ENCODE measurements at places on chromosomes 6 and 20.

- no peak for DNase-seq
Observed at GRCh38 chr20:21867811-21868210, 162.3 kb downstream of the PAX1 start.

DNA sequence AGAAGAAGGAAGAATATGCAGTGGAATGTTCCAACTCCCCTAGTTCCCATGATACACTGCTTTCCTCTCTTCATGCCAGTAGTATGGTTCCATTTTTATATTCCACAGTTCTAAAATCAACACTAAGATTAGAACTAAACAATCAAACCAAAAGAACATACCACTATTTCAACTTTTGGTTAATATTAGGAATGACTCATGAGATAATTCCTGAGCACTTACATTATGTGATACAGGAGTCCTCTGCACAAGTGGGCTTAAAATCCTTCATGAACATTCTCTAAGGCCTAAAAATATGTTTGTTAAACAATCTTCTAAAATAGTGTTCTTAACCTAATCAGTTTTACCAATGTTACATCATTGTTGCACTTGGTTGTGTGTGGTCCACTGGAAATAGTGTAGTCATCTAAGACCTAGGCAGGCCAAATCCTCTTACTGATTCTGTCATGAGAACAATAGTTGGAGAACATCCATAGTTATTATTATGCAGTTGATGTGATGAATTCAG, 30.3 kb upstream of the RCAN2 start:
- DNase-seq: no peak

DNA sequence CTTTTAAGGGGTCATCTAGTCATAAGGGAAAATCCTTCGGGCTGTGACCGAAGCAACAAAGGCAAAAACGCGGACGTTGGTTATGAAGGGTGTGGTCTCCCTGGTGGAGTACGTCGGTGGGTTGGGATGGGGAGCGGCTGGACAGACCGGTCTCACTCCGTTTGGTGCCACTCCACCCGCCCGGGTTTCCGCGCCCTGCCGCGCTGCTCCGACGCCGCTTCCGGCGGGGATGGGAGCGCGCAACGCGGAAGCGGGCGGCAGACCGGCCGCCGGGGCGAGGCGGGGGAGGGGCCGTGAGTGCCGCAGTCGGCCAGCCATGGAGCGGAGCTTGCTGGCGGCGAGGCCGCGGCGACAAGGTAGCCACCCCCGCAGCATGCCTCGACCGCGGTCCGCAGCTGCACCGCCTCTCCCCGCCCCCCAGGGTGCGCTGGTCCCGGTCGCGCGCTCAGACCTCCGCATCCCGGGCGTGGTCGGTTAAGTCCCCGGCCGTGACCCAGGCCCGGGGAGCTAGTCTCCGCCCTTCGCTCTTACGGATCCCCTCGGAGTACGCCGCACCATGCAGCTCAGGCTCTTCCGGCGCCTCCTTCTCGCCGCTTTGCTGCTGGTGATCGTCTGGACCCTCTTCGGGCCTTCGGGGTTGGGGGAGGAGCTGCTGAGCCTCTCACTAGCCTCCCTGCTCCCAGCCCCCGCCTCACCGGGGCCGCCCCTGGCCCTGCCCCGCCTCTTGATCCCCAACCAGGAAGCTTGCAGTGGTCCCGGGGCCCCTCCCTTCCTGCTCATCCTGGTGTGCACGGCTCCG, at the start of gene B3GALT4:
Gene B3GALT4 (plus strand): TSS at position 260 of the 799 bp plus-strand sequence. CDS start 297 bp downstream, at position 557.
- peak; percentile 90 for DNase-seq

GRCh38 chr6:156420172-156420993, 356.8 kb upstream of the ARID1B start:
- no peak for DNase-seq

GRCh38 chr6:160534050-160534696, 129.9 kb downstream of the LPA start:
- DNase-seq: peak; percentile 52

DNA sequence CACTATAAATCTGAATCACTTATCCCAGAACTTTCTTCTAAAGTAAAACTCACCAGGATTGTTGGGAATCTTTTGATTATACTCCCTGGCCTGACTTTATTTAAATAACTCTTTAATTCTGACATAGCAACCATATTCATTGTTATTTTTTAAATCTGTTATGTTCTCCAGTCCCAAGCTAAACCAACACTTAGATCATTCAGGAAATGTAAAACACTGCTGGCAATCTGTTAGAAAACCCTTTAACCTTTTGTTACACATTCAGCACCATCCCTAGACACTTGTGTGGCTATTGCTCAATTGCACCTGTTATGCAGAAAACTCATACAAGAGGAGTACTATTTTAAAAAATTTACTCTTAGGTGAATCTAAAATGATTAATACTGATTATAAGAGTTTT, 101.8 kb upstream of the NHSL1 start:
- no peak for DNase-seq

DNA sequence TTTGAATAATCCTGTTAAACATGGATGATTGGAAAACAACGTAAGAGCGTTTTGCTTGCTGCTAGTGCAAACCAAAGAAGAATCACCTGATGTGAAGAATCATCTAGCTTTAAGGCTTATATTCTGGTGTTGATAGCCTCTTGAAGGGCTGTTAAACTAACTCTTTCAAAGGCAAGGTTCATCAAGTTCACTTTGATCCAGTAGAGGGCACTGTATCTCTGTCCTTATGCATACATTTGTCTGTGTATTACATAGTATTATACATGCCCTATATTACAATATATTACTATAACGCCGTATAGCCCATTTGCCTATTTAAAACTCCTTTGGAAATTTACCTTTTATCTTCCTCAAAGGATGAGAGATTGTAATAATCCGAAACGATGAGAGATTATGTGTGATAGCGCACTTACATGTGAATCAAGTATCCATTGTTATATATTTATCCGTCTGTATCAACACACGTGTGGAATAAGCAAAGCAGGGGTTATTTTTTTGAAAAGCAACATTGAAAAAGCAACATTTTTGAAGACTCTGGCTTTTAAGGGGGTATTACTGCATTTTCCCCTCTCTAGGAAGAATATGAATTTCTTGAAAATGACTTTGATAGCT, 50.8 kb upstream of the NRN1 start:
- peak; percentile 54 for DNase-seq

GRCh38 chr20:21358737-21359136, 38.6 kb downstream of the NKX2-4 start:
- DNase-seq: no peak

DNA sequence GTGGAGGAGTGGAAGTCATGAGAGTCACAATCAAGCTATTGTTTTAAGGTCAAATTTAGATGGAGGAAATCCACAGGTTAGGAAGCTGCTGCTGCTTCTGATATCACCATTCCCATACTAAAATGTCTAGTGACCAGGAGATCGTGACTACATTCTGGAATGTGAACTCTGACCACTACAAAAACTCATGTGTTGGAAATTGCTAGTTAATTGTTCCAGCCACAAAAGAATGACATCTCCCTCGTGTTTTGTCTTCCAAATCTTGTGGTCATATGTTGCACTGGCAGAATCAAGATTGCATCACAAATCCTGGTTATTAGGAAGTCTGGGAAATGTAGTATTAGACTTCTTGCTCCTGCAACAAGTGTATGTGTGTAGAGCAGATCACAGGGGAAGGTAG, 441.9 kb downstream of the CD109 start:
- no peak for DNase-seq

DNA sequence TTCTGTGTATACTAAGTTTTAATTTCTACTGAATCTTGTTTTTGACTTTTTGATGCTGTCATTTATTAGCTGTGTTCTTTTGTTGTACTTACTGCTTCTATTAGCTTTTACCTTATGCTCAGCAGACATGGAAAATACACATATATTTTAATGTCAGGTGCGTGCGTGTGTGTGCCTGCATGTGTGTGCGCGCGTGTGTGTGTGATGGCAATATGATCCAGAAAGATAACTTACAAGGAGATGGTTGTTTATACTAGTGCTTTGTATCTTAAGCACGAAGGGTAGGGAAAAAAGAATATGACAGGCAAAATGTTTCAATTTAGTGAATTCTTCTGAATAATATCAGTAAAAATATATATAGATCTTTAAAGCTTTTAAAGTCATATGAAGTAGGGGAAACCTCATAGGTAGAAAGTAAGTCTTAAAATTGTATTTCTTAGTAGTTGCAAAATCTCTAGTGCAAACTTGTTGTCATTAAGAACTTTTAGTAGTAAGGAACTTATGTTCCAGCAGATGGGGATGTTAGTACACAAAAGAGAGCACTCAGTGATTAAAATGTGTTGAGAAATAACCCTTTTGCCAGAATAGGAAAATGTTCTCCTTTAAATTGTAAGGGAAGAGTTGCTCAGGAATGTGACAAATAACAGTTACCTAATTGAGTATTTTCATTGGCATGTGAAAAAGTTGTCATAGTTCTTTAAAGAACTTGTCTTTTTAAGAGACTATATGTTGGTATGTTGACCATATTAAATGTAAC, 13.2 kb downstream of the QKI start:
- no peak for DNase-seq

GRCh38 chr6:15402406-15403045, 156.7 kb downstream of the JARID2 start:
- DNase-seq: no peak

DNA sequence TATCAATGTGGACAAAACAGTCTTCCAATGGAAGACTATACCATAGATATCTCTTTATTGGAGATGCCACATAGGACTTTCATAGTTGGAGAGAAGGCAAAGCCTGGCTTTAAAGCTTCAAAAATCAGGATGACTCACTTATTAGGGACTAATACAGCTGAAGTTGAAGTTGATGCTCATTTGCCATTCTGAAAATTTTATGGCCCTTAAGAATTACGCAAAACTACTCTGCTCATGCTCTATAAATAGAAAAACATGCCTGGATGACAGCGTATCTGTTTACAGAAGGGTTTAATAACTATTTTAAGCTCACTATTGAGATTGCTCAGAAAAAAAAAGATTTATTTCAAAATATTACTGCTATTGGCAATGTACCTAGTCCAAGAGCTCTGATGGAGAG, 155.5 kb upstream of the DST start:
- no peak for DNase-seq

DNA sequence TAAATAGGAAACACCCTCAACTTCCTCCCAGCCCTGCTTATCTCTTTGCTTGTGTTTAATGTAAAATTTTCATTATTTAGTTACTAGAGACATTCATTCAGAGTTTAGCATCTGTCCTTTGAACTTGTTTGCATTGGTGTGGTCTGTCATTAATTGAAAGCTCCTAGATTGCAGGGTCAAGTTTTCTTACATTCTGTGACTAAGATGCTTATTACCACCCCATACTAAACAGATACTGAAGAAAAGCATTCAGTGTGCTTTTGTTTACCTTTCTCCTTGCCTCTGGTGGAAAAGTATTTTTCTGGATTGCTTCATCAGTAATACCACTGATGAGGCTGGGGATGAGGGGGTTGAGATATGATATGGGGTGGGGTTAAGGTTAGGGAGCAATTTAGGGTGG, 199.0 kb downstream of the SAMD5 start:
- DNase-seq: no peak

Data from activated CD4-positive, alpha-beta T cell treated with anti-CD3 and anti-CD28 coated beads, Interleukin-10, Interleukin-2, amounts not matched to agents 100 ng/mL and 50 ng/mL, durations not matched to agents 16 hours and 8 hours (primary cell).